ENCODE measurements at places on chromosomes 1 and 21.
A peak's percentile ranks its signal among the peaks of the same experiment; 100 is the strongest.

DNA sequence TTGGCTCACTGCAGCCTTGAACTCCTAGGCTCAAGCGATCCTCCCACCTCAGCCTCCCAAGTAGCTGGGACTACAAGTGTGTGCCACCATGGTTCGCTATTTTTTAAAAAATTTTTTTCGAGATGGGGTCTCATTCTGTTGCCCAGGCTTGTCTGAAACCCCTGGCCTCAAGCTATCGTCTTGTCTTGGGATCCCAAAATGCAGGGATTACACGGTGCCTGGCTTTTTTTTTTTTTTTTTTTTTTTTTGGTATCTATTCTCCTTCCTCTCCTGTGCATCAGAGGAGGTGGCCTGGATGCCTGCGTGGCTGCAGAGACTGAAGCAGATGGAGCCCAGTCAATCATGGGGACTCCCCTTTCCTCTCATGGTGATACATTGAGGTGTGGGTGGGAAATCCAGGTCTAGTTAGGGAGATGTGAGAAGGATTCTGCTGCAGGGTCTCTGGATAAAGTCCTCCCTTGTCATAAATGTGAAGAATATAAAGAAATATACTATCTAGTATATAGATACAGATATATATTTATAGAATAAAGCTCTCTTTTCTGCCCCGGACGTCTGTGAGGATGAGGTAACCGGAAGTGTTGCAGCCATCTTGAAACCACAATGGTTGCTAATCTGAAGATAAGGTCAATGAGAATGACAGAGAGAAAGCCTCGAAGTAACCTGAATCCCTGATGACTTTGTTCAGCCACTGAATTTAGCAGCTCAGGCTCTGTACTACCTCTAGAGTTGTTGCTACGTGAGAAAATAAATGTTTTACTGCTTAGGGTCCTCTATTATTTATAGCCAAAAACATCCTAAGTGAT, 19.5 kb upstream of the RGSL1 start:
- no peak for DNase-seq

DNA sequence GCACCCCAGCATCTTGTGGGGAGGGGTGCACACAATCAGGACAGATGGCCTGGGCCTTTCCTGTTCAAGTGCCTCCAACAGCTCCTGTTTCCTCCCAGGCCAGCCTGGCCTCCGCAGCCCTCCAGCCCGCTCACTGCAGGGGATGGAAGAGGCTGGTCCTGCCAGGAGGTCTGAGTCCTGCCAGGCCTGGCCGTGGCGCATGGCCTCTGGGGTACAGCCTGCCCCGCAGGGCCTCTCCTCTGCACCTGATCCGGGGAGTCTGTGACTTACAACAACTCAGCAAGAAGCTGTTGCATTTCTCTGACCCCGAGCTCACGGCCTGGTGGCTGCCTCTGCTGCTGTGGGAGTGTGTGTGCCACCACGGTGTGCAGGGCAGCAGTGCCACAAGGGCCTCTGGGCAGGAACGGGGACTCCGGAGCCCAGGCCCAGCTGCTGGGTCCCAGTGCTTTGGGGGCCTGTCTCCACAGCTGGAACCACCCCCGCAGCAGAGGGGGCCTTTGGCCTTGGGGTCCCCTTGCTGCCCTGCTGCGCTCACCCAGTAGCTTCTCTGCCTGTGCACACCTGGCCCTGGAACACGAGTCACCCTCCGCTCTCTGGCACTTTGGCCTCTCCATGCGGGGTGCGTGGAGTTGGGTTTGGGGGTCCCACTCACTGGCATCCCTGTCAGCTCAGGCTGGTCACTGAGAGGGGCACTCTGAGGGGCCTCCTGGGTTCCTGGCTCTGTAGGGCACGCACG, 17.4 kb upstream of the LRRC3 start:
- DNase-seq = no peak

- DNase-seq = no peak
These were observed 101.4 kb downstream of the PLPPR5 start for GRCh38 chr1:98903261-98903660.

DNA sequence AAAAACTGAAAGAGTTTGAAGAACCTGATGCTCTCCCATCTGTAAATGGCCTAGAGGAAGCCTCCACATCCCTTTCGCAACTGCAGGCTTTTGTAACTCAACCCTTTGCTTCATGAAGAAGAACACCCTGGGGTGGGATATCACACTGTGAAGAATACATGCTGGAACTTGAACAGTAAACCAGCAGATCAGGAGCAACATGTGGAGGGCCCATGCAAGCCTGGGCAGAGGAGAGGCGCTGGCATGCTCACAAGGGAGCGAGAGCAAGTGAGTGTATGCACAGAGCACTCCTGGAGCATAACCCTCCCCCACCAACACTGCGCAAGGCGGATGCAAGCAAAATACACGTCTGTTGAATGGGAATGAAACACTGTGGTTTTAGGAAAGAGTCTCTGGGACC, 24.6 kb upstream of the SPAG17 start:
- DNase-seq = no peak

GRCh38 chr1:242006976-242007375, 8.1 kb upstream of the MAP1LC3C start:
- no peak for DNase-seq

GRCh38 chr21:42640486-42640885, 12.9 kb upstream of the PDE9A start:
- no peak for DNase-seq

- no peak for DNase-seq
These were observed 3.8 kb upstream of the GOLT1A start for GRCh38 chr1:204217648-204218000.

DNA sequence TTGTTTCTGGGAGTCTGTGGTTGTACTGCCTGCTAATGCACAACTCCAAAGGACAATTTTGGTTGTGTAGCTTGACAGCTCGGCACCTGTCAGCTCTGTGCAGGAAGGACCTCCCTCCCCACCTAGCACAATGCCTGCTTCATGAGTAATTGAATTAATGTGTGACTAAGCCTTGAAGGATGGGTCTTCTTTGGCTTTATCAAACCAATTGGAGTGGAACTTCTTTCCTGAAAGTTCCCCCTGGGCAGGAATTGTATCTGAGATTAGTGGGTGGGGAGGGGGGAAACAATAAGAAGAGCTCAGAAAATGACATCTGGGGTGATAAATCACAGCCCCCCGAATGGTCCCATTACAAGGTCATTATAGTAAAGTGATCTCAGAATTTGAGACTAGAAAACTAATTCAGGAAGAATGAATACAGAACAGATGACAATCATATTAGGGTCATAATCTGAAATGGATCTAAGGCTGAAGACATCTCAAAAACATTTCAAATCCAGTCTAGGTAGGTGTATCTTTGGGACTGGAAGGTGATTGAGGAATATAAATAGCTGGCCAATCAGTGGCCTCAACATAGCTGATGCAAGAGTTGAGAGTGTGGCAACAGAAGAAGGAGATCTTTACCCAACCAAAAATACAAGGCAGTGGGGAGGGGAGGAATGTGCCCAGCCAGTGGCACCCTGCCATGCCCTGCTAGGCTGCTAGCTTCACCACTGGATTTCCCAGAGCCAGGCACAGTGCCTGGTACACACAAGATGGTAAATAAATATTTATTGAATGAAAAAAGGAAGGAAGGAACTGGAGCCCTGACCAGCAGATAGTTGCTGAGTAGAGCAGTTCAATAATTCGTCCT, 10.1 kb upstream of the SESN2 start:
- peak; percentile 89 for DNase-seq

DNA sequence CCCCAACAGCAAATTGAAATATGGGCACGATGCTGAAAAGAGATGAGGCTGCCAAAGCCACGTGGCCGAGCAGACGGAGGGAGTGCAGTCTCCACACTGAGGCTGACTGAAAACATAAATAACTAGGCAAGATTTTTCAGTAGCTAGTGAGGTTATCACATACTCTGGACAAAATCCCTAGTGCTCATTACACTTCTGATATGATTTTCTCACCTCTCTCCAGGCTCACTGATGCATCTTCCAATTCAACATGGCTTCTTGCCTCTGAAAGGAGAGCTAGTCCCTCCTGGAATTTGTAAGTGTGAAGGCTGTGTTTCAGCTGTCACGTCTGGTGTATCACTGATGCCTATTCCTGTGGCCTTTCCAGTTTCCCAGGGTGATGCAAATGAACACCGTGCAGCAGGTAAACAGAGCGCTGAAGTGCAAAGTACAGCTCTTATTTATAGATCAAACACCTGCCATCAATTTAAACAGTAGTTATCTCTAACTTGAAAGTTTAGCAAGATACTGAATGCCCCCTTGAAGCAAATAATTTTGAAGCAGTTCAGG, 656.1 kb downstream of the KIF26B start:
- no peak for DNase-seq

- DNase-seq = peak; percentile 56
These were observed 86.4 kb upstream of the JUN start for GRCh38 chr1:58870298-58870676.

DNA sequence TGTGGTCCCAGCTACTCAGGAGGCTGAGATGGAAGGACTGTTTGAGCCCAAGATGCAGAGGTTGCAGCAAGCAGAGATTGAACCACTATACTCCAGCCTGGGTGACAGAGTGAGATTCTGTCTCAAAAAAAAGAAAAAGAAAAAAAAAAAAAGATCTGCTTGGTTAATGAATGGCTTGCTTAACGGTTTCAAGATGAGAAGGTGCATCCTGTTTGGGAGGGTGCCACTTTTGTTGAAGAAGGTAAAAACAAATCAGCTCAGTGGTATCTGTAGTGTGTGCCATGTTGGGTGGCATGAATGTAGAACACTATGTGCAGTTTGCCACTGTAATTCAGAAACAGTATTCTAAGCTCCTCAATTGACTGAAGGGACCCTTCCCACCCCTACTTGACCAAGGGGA, 94.9 kb upstream of the ETV3 start:
- no peak for DNase-seq

DNA sequence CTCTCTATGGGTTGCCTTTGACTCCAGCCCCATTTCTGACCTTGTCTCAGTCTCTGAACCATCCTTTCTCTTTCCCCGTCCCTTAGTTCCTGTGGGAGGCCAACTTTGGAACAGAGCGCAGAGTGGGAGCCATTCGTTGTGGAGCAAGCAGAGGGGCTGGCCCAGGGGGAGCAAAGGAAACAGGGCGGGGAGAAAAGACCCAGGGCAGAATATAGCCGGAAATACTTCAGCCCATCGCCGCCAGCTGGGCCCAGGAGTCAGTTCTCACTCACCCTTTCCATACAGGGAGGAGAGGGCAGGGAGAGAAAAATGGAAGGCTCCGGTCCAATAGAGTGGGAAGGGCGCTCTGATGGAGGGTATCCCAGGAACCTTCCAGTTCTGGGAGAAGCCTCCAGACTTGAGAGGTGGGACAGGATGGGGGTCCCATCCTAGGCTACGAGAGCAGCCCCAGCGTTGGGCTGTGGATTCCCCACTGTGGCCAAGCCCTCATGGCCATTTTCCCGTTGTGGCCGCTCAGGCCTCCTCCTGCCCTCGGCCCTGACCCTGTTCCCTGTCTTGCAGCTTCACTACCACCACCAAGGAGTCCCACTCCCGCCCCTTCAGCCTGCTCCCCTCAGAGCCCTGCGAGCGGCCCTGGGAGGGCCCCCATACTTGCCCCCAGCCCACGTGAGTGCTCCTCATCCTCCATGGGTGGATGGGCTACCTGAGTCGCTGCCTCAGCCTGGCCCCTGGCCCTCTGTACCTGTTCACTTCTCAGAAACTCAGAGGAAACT, 10.9 kb downstream of the PEAR1 start:
- no peak for DNase-seq

GRCh38 chr1:178385662-178386061, 111.1 kb downstream of the CLEC20A start:
- DNase-seq = no peak

DNA sequence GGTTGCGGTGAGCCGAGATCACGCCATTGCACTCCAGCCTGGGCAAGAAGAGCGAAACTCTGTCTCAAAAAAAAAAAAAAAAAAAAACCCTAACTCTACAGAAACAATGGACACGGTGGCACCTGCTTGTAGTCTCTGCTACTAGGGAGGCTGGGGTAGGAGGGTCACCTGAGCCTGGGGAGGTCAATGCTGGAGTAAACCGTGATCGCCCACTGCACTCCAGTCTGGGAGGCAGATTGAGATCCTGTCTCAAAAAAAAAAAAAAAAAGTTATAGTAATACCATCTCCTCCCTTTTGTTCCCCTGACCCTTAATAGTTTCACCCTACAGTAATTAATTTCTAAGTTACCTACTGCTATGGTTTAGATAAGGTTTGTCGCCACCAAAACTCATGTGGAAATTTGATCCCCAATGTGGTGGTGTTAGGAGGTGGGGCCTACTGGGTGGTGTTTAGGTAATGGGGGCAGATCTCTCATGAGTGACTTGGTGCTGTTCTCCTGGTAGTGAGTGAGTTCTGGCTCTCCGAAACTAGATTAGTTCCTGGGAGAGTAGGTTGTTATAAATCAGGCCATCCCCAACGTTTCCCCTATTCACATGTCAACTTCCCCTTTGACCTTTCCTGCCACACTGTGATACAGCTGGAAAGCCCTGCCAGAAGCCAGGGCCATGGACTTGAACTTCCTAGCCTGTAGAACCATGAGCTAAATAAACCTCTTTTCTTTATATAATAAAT, 9.8 kb downstream of the FBXO42 start:
- no peak for DNase-seq

GRCh38 chr1:110155878-110156522, 5.7 kb downstream of the SLC6A17 start:
- DNase-seq = peak; percentile 18

GRCh38 chr1:96048572-96049212, 672.9 kb upstream of the PTBP2 start:
- DNase-seq = no peak

DNA sequence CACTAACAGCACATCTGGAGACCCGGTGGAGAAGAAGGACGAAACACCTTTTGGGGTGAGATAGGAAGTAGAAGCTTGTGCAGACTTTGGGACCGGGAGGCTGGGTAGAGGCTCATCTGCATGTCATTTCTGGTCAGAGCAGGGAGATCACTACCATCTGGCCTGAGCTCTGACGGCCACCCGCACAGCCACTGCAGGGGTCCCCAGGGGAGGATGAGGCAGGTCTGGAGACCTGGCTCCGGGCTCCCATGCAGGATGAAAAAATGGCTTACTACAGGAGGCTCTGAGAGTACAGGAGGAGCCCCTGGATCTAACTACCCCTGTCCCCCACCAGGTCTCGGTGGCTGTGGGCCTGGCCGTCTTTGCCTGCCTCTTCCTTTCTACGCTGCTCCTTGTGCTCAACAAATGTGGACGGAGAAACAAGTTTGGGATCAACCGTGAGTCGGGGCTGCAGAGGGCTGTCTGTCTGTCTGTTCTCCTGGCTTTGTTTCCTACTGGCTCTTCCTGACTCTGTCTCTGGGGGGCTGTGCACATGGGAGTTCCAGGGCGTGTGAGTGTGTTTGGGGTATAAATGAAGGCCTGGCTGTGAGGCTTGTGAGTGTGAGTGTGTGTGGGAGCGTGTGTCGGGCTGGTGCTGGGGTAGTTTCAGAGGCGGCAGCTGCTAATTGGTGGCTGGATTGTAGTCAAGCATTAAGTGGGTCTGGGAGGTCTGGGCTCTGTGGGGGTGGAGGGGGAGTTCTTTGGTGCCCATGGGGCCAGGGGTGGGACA, 14.1 kb downstream of the NTRK1 start:
- DNase-seq = no peak

DNA sequence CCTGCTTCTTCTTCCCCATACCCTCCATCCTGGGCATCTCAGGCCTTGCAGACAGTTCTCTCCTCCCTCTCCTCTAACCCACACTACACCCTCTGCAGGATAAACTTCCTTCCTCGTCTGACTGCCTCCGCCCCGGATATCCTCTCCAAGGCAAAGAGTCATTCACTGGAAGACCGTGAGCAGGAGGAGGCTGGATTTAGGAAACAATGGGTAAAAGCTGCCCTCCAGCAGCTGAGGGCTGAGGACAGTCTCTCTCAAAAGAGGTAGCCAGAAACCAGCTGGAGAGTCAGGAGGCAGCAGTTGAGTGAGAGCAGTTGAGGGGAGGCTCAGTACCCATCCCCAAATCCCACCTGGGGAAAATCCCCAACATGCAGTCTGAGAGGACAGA, 1.4 kb downstream of the CSRP1 start:
- no peak for DNase-seq

- peak; percentile 73 for DNase-seq
These were observed 26.9 kb upstream of the ESRRG start for GRCh38 chr1:216750031-216750627.
